A172 (cell line): ENCODE measurements at places on chromosomes 12 and 14.

GRCh38 chr14:73289308-73289707 lies 52.0 kb downstream of the PAPLN start:
- no peak for DNase-seq

- no peak for DNase-seq
These were observed 221.7 kb upstream of the NOS1 start for GRCh38 chr12:117583092-117583491.

- DNase-seq: no peak
These were observed 34.4 kb downstream of the PROX2 start for GRCh38 chr14:74841230-74842207.

DNA sequence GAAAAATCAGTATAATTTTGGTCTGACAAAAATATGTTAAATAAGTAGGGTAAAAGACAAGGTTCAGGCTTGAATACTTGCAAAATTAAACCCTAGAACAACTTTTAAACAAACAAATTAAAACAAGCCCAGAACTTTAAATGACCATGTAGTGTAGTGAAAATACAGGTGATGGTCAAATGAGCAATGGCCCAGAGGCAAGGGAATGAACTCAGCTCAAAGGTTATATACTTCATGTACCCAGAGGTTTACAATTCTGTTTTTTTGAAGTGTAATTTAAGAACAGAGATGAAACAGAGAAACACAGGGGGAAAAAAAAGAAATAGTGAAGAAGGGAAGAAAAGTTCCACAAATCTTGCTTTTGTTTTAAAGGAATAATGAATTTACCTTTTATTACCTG lies 949.2 kb downstream of the TRHDE start:
- DNase-seq: no peak

- DNase-seq: no peak
These were observed 1.9 kb downstream of the FAM186A start for GRCh38 chr12:50394469-50395029.

DNA sequence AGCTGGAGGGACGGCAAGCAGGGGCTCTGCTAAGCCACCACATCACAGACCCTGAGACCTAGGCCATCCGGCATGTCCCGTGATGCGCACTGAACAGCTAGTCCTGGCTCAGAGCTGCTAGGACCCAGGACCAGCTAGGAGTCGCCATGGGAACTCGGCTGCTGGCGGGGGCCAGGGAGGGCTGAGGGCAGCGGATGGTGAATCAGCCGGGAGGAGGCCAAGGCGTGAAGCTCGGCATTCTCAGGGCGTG lies 5.1 kb downstream of the AHNAK2 start:
- no peak for DNase-seq

GRCh38 chr14:38547961-38548490 lies 292.1 kb upstream of the CLEC14A start:
- DNase-seq: peak; percentile 1

GRCh38 chr12:131327521-131328488 lies 374.1 kb downstream of the ADGRD1 start:
- DNase-seq: no peak

- DNase-seq: no peak
These were observed 46.8 kb downstream of the ATP2B1 start for GRCh38 chr12:89661706-89662330.

DNA sequence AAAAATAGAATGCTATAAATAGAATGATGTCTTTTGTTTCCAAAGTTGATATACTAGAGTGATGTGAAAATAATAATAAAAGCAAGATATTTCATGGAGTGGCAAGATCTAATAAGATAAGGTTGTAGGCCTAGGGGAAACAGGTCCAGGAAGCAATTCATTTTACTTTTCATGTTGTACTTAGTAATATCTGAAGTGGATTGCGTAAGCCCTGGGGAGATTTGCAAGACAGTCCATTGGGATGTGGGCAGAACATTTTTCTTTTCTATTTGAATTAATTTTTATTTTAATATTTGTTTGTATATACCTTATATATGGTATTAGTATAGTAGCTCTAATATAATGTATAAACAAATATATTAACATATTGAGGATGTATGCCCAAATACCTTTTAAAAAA lies 7.5 kb downstream of the NUBPL start:
- no peak for DNase-seq

- DNase-seq: no peak
These were observed 61.6 kb upstream of the GNPNAT1 start for GRCh38 chr14:52852810-52853521.

- DNase-seq: no peak
These were observed 4.2 kb upstream of the TEP1 start for GRCh38 chr14:20417250-20418186.

DNA sequence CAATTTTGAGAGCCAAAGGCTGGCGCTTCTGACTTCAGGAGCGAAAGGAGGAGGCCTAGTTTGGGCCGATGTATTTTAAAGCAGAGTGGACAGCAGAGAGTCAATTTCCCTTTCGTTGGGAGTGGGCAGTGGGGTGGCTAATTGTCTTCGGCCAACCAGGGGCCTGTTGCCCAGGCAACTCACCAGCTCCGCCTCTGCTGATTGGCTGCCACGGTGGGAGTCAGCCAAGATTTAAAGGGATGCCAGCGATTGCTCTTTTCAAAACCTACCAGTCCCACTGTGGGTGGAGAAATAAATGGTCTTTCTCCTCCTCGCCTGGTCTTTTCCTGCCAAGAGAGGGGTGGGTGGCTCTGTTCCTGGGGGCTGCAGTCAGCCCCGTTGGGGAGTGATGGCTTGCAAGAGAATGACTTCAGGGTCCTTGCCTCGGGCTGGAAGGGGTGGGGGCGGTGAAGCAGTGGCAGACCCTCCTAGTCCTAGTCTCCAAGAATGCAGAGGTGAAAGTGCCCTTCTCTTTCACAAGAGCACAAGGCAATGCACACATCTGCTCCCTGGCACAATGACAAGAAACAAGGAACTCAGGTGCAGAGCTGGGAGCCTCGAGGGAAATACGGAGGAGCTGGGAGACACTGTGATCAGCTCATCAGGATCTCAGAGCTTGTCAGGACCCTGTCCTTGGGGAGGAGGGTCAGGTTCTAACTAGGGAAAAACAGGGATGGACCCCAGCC lies 37.7 kb downstream of the RASAL1 start:
- DNase-seq: peak; percentile 14

- peak; percentile 36 for DNase-seq
These were observed 175.8 kb upstream of the PRMT8 start for GRCh38 chr12:3315201-3315661.

DNA sequence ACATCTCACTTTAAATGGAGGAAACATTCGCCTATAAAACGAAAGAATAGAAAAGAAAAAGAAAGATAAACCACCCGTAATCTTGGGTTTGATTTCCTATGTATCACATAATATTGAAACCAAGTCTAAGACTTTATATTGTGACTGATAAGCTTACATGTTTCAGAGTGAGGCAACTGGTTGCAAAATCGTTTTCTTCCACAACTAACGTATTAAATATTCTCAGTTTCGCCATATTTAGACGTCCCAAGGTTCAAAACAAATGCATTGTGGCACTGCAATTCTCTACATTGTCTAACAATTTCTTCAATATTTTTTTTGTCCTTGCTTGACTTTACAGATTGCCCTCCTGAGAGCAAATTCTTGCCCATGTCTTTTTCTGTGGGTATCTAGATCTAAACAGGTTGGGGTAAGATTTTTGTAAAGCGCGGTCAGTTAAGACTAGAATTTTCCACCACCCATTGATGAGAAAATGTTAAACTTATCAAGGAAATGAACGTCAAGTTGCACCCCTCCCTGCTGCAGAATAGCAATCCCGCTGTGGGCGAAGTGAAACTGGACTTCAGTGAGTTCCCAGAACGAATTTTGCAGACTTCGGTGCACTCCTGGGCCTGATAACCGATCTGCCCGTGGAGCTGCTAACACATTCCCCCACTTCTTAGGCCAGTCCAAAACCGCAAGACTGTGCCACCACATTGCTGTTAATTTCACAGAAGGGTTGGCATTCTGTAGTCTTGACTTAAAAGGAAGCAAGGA lies 2.7 kb downstream of the TBX3 start:
- no peak for DNase-seq

DNA sequence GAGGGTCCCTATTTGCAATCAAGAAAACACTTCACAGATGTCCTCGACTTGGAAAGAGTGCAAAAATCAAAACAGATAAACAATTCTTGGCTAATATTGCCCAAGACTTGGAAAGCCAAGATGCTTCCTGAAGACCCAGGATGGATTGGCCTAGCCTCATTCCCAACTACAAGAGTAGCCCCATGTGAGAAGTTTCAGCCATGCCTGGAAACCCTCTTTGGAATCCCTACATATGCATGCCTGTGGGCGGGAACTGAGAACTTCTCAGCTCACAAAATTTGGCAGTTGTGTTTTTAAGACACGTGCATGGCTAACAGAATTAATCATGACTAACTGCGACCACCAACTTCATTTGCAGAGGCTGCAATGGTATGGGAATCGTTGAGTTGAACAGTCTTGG lies 283.2 kb upstream of the TBX3 start:
- DNase-seq: no peak

GRCh38 chr12:94504386-94504785 lies 44.7 kb upstream of the CEP83 start:
- no peak for DNase-seq

DNA sequence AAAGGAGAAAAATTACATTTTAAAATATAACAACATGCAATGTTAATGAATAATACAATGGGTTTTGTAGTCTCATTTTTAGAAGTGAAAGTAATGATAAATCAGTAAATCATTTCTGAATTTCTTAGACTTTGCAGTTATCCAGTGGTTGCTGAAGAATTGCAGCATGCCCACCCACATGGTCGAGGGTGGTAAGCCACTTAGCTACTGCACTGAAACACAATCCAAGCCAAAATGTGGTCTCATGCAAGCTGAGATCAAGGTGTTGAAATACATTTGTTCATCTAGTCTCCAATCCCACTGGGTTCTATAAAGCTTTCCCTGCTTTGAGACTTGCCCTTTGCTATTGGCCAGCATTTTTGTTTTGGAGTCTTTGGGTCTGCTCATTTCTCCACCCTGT lies 247.9 kb downstream of the NELL2 start:
- DNase-seq: no peak

DNA sequence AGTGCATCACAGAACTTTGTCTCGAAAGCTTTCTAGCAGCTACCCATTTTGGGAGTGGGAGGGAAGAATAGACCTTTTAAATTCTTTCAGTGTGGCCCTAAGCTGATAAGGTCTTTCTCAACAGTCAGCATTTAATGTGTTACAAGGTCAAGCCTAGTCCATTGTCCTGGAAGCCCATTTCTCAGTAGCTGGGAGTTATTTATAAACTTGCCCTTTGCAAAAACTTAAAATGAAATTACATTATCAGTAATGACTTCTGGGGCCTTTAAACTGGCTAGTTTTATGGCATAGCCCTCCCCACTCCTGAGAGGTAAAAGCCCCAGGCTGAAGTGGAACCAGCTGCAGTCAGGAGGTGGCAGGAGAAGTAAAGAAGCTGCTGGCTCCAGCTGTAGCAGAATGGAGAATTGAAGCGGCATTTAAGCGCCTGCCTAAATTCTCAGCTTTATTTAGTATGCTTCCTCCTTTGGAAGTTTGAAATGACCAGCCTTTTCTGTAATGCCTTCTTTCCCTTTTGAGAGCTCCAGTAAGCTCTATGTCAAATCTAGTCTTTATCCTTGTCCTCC lies 12.4 kb downstream of the COPZ1 start:
- no peak for DNase-seq

GRCh38 chr12:108181095-108181454 lies 52.0 kb downstream of the WSCD2 start:
- DNase-seq: no peak

DNA sequence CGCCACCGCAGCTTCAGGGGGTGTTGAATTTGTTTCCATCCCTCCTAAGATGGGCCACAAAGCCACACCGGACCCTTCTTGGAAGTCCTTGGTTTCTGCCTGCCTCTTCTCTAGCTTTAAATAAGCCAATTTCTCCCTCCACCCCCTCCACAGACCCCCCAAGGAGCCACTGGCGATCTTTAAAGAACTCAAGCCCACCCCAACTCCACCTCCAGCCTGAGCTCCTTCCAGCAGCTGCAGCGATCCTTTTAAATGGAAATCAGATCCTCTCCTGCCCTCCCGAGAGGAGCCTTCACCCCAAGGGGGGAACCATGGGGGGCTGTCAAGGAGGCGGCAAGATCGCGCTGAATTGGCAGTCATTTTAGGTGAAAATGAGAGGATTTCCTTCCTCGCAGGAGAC lies 133.1 kb downstream of the NCOR2 start:
- no peak for DNase-seq

- DNase-seq: no peak
These were observed 2.7 kb downstream of the BAG5 start for GRCh38 chr14:103559766-103560165.

GRCh38 chr12:78559416-78559815 lies 305.2 kb upstream of the SYT1 start:
- DNase-seq: no peak

DNA sequence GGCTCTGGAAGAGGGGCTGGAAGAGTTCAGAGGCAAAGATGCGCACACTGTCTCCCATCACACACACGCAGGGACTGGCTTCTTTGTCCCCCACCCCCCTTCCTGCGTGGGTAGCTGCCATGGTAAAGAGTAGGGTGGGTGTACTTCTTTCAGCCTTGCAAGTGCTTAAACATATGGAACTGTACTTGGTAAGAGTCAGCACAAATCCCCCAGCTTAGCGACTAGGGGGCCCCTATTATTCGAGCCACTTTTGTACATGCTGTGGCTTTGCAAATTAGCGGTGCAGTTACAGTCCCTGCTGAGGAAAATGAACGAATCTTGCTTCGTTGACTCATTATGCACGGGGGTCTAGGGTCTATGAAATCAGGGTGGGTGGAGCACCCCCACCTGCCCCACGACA lies 123.8 kb downstream of the AACS start:
- no peak for DNase-seq

DNA sequence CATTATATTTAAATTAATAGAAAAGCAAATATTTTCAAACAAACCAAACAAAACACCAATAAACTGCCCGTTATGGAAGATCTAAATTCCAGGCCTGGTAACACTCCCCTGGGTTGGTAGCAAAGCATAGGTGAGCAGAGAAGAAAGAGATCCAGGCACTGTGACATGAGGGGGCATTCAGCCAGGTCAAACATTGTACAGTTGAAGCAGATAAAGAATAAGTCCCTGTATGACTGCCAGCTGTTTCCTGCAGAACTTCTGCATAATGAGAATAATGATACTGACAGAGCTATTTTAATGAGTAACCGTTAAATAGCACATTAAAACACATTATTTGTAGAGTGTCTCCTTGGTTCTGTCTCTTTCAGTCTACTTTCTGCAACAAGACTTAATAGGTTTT lies 35.4 kb downstream of the SLC38A1 start:
- no peak for DNase-seq

DNA sequence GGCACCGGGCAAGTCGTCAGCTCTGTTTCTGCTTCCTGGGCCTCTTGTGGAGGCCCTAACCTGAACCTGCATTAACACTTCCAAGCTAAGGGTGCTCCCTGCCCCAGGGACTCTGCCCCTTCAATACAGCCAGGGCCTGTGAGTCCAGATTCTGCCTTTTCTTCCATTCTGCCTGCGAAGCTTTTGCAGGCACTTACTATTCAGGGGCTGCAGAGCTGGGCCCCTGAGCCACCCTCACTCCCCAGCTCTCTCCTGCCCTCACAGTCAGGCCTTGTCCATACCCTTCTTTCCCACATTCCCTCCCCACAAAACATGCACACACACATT lies 101.1 kb downstream of the ZFP36L1 start:
- no peak for DNase-seq

GRCh38 chr12:57550641-57551549 lies 1.1 kb downstream of the KIF5A start:
- no peak for DNase-seq

GRCh38 chr12:67439611-67440010 lies 170.5 kb downstream of the CAND1 start:
- DNase-seq: no peak

GRCh38 chr14:72141084-72141483 lies 208.9 kb downstream of the RGS6 start:
- no peak for DNase-seq
